Activated CD4-positive, alpha-beta T cell treated with anti-CD3 and anti-CD28 coated beads, Interleukin-2, amount 50 U/mL, for 48 hours (primary cell): ENCODE measurements at places on chromosomes 13 and 19.

DNA sequence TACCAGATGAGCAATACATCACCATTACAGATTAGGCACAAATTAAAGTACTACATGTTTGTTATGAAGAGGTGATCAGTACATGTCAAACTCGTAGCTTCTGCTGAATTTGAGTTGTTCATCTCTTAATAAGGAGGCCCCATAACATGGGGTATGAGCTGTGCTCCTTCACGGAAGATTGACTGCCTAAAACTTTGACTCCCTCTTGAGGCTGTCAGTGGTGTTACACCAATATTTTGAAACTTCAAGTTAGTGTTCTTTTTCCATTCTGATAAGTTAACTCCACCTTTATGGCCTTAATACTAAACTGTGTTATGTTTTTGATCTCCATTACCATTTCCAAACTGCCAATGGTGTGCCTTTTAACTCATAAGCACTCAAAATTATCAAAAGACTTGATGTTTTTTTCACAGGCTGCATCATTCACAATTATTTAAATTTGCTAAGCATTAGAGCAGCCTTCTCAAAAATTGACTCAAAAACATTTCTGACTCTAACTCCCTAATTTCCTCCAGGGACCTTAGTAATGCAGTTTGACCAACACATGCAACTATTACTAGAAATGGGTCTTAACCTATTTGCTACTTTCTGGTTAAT, 1591.5 kb downstream of the PCDH9 start:
- DNase-seq: no peak

DNA sequence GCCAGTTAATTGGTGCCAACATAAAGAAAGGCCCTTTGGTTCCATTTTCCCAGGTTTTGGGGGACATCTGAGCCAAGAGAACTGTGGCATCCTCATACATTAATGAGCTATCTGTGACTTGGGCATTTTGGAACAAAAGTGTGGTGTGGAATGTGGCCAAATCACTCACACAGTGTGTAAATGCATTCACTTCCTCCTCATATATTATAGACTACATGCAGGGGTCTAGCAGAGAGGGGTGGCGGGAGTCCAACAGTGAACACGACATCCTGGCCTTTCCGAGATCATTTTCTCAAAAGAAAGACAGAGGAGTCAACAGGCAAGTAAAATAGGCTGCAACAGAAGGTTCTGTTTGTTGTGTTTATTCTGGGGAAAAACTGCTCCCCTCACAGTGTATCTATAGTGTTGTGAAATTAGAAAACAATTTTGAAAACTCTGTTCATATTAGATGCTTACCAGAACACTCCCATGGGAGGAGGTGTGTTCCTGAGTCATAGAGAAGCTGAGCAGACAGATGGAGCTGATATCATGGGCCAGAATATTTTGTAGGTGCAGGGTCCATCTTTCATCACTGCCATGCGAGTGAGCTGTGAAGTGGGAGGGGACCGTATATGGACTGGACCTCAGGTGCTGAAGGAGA, 36.9 kb downstream of the PABPC3 start:
- DNase-seq: no peak

DNA sequence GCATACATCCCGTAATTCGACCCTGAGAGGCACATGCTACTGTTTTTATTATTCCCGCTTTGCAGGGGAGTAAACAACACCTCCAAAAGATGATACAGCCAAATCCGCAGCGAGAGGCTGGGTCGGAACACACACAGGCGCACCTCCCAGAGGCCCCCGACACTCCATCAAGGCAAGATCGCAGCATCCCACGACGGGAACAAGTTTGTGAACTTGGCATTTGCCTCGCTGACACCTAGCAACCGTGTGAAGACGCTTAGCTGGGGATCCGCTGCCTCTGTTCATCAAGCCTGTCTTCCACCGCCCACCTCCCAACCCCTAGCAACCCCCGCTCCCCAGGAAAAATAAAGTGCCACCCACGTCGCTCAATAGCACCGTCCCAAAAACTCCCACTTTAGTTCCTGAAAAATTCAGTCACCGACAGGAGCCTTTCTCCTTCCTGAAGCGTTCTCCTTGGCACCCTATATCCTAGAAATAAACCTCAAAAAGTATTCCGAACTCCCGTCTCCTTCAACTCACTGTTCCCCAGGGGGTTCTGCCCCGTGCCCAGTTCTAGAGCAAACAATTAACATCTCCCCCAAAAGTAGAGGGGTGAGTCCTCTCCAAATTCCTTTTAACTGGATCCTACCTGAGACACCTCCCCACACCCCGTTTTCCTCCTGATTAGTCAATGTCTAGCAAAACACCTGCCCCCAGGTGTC, 1.7 kb downstream of the GNG7 start:
- no peak for DNase-seq

GRCh38 chr13:59776924-59777690, 386.6 kb downstream of the DIAPH3 start:
- no peak for DNase-seq

DNA sequence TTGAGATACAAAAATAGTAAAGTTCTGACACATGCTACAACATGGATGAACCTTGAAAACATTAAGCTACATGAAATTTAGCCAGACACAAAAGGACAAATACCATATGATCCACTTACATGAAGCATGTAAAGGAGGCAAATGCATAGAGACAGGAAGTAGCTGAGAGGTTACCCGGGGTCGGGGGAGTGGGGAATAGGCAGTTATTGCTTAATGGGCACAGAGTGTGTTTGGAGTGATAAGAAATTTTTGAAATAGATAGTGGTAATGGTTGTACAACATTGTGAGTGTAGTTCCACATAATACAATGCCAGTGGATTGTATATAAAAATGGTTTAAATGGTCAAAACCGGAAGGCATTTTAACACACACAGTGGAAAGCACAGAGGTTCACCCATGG, 4.3 kb downstream of the N4BP2L1 start:
- no peak for DNase-seq
